ENCODE measurements at places on chromosomes 5 and 9. TPM values are rescaled to one million over a fixed set of nuclear protein-coding genes. Genes with fewer than 3 reads are reported as not detected.

EXD3 gene
- 4.6 TPM for total RNA-seq

QRFP gene
- total RNA-seq, result not detected

NUTM2G gene
- total RNA-seq, result not detected

COL5A1 gene
- total RNA-seq, result 10.9 TPM

CMBL gene
- 4.3 TPM for total RNA-seq
